ENCODE measurements at places on chromosomes 7 and 10.

- no peak for DNase-seq
Observed at GRCh38 chr7:135322571-135323340, 89.1 kb downstream of the STRA8 start.

DNA sequence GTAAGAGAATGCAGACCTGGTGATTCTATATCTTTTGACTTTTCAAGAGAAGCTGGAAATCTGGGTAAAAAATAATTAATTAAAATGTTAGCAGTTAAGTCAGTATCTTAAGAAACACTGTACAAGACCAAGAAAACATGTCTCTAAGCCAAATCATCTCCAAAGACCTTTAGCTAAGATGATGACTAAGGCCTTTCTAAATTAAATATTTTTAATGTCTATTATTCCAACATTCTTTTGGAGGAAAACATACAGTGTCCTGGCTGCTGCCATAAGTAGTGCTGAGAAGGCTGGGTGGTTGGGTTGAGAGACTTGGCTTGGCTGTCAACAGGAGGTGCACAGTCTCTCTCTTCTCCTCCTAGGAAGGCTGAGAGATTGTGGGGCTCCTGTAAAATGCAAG is 20.3 kb downstream of the STARD3NL start:
- DNase-seq, result no peak

GRCh38 chr10:18278181-18278580 is 138.0 kb downstream of the CACNB2 start:
- no peak for DNase-seq

- no peak for DNase-seq
Observed at GRCh38 chr10:35331894-35332640, 4.2 kb upstream of the CCNY start.

GRCh38 chr10:22911067-22911466 is 16.8 kb upstream of the ARMC3 start:
- no peak for DNase-seq

GRCh38 chr7:140304191-140304799 is 94.0 kb downstream of the SLC37A3 start:
- DNase-seq, result no peak

- no peak for DNase-seq
Observed at GRCh38 chr7:104643587-104644217, 315.3 kb downstream of the LHFPL3 start.

DNA sequence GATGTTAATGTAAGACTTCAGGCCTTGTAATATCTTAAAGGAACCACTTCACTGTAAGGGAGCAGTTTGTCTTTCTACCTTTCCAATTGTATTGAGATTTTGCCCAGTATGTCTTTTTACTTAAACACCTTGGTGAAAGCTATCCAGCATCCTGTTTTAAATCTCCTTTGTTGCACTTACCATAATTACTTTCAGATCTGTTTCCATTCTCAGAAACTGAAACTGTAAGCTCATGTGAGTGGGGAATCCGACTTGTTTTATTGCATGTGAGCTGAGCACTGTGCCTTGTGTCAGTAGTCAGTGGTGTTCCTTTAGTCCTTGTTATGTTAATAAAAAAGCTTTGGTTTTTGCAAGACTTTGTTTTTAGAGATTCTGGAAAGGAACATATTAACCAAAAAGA is 42.2 kb downstream of the BMPR1A start:
- no peak for DNase-seq

- DNase-seq, result no peak
Observed at GRCh38 chr10:131724169-131724545, 176.7 kb upstream of the PPP2R2D start.

DNA sequence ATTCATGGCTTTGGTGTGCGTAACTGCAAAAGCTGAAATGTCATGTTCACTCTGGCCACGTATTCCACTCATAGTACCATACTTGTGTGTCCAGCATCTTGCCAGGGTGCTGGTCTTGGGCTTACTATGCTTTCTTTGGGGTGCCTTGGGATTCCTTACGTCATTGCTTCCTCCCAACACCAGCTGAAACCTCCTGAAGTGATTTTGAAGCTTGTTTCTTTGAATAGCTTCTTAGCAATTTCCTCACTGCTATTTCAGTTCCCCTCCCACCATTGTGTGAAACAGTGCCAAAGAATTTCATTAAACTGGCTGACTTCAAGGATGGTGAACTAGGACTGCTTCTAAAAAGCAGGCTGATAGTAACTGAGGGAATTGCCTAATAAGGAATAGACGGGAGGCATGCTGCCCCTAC is 36.9 kb downstream of the ENTPD1 start:
- DNase-seq, result no peak

- DNase-seq, result no peak
Observed at GRCh38 chr7:16344927-16345326, 76.4 kb downstream of the CRPPA start.

DNA sequence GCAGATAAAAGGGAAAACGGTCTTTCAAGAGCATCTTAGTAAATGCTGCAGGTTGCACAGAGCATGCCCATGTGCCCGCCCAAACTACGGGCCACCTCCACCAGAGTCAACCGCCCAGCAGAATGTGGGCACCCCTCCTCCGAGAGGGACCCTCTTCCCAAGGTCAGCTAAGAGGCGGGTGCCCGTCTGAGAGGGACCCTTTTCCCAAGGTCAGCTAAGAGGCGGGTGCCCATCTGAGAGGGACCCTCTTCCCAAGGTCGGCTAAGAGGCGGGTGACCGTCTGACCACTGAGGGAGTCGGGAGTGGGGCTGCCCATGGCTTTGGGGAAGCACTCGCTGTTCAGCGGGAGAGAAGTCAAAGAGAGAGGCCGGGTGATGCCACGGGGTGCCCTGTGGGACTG is 113.1 kb downstream of the PTPRN2 start:
- no peak for DNase-seq

DNA sequence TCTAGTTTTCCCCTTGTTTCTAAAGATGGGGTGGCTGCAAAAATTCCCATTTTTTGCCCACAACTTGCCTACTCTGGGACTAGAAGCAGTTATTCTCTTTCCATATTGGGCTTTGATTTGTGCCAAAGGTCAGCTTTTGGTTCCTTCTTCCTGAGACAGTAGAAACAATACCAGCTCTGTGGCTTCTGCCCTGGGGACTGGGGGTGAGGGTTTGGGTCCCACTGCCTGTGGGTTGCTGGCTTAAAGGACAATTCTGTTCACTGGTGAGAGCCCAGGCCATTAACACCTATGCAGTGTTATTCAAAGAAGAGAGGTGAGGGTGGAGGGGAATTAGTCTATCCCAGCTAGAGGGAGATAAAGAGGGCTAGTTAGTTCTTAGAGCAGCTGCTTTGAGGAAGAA is 171.5 kb downstream of the CPEB3 start:
- DNase-seq, result no peak

GRCh38 chr10:6040205-6040604 is 22.0 kb downstream of the IL2RA start:
- DNase-seq, result no peak

- DNase-seq, result no peak
Observed at GRCh38 chr7:93350338-93350737, 118.2 kb downstream of the VPS50 start.

GRCh38 chr7:139648941-139649425 is 125.5 kb downstream of the CLEC2L start:
- no peak for DNase-seq

GRCh38 chr10:130221456-130222375 is 85.5 kb downstream of the GLRX3 start:
- DNase-seq, result no peak

GRCh38 chr7:31107106-31108090 is 55.3 kb downstream of the ADCYAP1R1 start:
- no peak for DNase-seq

- no peak for DNase-seq
Observed at GRCh38 chr7:52021343-52021742, 704.7 kb upstream of the COBL start.

DNA sequence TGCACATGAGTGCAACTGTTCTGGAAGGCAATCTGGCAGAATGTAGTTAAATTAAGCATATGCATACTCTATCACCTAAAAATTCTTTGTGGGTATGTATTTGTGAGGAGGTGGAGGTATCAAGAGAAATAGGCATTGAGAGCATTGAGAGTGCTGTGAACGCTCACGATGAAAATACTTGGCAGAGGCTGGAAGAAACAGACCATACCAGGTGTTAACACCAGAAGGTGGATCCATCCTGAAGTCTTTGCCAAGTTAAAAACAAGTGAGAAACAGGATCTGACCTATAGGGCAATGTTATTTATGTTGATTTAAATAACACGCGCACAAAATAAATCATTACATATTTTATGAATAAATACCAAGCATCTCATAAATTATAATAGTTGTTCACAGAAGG is 311.6 kb downstream of the PCLO start:
- no peak for DNase-seq

- DNase-seq, result no peak
Observed at GRCh38 chr10:133361773-133362441, 4.1 kb upstream of the FUOM start.

DNA sequence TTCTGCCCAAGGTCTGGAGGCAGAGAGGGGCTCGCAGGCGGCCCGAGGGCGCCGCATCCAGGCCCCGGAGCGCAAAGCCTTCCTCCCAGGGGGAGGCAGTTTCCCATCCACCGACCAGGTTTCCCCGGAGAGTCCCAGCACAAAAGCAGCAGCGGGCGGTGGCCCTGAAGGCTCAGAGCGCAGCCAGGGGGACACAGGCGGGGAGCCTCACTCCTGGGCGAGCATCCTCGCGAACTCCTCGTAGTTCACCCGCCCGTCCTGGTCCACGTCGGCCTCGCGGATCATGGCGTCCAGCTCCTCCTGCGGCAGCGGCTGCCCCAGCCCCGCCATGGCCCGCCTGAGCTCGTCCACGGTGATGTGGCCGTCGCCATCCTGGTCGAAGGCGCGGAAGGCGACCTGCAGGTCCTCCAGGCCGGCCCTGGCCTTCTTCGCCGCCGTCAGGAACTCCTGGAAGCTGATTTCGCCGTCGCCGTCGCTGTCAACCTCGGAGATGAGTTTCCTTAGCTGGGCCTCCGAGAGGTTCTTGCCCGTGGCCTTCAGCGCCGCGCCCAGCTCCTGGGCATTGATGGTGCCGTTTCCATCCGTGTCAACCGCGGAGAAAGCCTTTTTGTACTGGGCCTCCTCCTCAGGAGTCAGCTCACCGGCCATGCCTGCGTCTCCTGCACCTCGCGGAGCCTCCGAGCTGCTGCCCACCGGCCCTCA is 428 bp downstream of the CALML5 start:
- no peak for DNase-seq

DNA sequence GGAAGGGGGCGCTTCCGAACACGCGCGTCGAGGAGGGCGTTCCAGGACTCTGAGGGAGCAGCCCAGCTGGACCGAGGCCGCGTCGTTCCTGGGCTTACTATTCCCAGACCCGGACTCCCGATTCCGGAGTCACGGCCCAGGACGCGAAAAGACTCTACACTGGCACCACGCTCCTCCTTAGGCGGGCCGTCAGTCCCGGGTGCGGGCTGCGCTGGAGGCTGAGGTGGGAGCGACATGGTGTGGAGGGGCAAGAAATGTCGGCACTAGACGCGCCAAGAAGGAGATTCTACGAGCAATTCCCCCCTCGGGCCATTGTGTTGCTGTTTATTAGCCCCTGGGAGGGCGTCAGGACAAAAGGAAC is 584 bp upstream of the RUNDC3B start:
- no peak for DNase-seq

DNA sequence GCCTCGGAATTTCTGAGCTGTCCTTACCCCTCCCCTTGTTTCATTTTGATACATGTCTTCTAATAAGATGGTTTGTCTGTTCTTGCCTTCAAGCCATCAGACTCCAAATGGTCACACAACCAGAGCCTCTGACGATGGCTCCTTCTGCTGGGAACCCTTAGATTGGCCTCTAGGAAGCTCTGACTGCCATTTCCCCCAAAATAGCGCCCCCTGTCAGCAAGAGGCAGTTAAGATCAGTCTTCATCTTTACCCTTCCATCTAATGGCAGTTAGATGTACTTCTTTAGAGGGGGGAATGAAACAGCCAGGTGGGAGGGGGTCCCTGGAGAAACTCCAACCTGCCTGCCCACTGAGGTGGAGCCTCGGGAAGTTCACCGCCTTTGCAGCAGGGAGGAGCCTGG is 85.8 kb upstream of the GPR22 start:
- DNase-seq, result no peak

DNA sequence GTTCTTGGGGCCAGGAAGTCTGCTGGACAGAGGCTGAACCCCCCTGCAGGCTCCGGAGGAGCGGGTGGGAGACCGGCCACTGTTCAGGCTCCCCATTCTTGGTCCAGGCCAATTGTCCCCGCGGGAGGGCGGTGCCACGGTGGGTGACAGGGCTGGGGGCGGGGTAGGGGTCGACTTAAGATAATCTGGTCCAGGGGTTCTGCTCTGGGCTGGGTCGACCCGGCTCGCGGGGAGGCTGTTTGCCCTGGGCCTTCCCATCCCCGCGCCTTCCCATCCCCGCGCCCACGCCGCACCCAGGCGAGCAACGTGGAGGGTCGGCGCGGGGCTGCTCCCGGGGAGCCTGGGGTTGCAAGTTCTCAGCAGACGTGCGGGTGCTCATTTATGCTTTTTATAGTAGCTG is 7.3 kb upstream of the GLRX3 start:
- no peak for DNase-seq

- no peak for DNase-seq
Observed at GRCh38 chr10:17548770-17549169, 68.4 kb downstream of the HACD1 start.

DNA sequence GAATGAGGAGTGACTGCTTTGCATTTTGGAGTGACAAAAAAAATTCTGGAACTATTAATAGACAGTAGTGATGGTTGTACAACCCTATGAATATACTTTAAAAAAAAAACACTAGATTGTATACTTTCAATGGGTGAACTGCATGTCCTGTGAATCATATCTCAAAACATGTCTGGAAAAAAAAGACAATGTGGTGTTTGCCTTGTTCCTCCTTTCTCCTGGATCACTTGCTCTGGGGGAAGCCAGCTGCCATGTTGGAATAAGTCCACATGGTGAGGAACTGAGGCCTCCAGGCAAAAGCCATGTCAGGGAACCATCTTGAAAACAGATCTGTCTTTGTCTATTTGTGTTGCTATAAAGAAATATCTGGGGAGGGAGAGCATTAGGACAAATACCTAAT is 39.5 kb upstream of the YAE1 start:
- DNase-seq, result no peak

- DNase-seq, result no peak
Observed at GRCh38 chr7:103690242-103690974, 244.4 kb upstream of the SLC26A5 start.

DNA sequence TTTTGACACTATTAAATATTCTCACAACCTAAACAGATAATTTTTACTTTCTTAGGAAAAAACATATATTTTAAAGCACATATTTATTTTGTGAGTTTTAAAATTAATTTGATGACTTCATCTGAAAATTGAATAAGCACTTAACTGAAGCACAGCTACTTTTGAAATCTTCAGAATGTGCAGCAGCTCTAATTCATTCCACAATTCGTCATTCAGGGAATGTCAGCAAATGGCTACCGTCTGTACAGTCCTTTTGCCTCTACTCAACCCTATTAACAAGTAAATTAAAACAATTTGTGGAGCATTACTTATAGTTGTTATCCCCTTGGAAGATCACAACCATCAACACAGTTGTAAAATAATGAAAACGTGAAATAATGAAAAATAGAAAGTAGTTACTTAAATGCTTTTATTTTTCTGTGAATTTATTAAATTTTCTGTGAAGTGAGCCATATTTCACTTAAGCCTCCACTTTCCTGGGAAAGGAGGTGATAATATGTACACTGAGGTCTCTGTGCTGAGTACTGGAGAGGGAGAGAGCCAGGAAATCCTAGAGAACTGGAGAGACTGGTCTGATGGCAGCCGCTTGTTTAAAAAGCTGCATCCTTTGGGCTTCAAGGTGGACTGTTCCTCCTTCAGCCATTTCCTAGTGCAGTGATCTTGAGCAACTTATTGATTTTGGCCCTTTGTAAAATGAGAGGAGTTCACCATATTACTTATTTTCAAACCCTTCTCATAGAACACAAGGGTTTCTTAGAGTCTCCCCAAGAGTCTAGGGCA is 70.6 kb downstream of the REEP3 start:
- DNase-seq, result no peak

All from cortex of kidney (tissue), 1 donor.